Cardiac muscle cell (in vitro differentiated cells and primary cell): ENCODE measurements at places on chromosomes 4 and X.

- DNase-seq = no peak
Measured at GRCh38 chrX:130179579-130180215, 7.9 kb downstream of the RAB33A start.

- no peak for DNase-seq
Measured at GRCh38 chrX:101357166-101357795, 8.7 kb upstream of the TIMM8A start.

DNA sequence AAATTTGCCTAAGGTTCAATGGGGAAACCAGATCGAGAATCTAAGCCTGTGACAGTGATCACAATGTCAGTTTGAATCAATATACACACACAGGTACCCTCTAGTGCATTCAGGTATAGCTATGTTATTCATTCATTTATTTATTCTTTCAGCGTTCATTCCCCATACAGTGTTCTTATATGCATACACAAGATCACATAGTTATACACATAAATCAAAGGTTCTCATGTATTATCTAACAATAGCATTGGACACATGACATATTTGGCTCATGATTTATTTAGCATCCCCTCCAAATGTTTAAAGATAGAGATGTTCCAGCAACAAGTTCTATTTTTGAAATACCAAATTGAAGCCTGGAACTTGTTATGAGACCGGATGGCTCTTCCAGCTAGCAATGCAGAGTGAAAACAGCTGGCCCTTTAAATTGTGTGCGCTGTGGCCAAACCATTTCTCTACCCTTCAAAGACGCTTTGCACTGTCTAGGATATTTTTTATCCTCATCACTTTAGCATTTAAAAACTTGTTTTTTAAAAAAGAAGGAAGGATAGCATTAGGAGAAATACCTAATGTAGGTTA lies 131.0 kb downstream of the ATXN3L start:
- no peak for DNase-seq

DNA sequence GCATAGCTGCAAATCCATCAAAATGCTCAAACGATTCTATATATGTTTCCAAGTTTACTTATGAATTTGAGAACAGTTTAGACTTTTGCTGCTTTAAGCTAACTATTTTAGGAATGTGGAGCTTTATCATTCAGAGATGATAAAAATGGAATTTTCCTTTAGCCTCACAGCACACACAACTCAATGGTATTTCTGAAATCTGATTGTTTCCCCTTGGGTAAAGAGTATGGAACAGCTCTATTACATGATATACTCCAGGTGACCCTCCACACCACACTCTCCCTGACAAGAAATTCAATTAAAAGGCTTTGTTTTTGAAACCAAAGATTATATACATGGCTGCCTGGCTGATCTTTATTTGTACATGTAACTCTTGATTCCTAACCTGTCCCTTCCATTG lies 120.0 kb downstream of the LUZP4 start:
- peak; percentile 26 for DNase-seq

- DNase-seq = no peak
Measured at GRCh38 chrX:40418813-40419195, 162.0 kb upstream of the ATP6AP2 start.

DNA sequence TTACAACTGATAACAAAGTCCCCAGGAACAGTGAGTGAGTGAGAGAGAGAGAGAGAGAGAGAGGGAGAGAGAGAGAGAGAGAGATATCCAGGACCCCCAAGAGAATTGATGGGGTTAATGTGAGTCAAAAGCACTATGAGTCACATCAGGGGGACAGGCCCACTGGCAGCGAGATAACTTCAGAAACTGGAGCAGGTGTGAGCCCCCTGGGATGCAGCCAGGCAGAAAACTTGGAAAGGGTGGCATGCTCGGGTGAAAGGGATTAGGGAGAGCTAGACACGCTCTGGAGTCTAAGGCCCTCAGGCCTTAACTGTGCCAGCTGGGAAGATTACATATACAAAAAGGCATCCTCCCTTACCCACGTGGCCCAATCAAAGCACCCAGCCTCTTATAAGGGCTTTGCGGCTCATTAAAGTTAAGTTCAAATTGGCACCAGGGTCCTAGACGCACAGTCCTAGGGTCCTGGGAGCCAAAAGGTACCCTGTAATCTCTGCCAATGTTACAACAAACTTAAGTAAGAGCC lies 841 bp downstream of the ACOT9 start:
- peak; percentile 35 for DNase-seq

DNA sequence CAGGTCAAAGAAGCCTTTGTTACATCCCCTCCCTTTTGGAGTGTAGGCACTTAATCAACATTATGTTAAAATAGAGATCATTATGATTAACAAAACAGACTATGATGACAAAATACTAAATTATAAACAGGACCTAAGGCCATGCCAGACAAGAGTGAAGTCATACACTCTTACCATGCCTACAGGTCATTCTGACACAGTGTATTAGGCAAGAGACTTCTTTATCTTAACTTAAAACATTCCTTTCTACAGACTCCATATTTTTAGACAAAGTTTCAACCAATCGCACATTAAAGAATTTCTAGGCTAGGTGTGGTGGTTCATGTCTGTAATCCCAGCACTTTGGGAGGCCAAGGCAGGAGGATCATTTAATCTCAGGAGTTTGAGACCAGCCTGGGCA lies 128.6 kb upstream of the SLC34A2 start:
- DNase-seq = no peak

DNA sequence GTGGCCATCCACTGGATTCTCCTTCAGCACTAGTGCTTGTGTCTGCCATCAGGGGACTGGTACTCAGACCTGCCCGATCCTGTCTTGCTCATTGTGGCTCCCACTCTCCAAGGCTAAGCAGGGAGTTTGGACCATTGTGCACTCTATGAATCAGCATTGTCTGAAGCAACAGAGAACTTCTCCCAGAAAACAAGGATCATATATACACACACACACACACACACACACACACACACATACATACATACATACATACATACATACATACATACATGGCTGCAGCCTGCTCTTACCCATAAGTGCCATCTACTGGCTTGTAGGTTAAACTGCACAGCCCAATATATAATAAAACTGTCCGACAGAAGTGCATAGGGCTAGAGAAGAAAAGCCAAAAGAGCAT lies 345.3 kb upstream of the LCORL start:
- DNase-seq = peak; percentile 51

- peak; percentile 95 for DNase-seq
Measured at GRCh38 chr4:74682567-74683359, 111.6 kb downstream of the BTC start.

GRCh38 chrX:126982158-126982557 lies 162.6 kb downstream of the PRR32 start:
- DNase-seq = no peak

- DNase-seq = no peak
Measured at GRCh38 chr4:137443031-137443800, 89.1 kb downstream of the PCDH18 start.

GRCh38 chr4:155795991-155796390 lies 37.2 kb downstream of the GUCY1B1 start:
- DNase-seq = peak; percentile 44

GRCh38 chr4:105474099-105474518 lies 247 bp upstream of the PPA2 start:
- peak; percentile 91 for DNase-seq

DNA sequence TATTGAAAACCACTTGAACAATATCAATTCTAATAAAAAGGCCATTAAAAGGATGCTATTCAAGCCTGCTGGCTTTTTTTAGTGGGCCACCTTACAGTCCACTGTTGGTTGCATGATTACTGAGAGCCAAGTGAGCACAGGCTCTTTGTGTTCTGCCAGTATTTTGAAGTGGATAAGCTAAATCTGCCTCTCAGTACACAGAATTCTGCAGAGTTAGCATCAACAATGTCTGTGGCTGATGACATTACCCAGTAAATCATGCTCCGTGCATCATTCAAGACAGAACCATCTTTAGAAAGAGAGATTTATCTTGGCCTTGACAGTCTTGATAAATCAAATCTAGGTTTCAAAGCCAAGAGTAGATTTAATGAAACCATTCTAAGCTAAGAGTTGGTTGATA lies 119.0 kb upstream of the GNPDA2 start:
- no peak for DNase-seq
